ENCODE measurements at places on chromosomes 2 and 18.
A peak's percentile ranks its signal among the peaks of the same experiment; 100 is the strongest.

- peak; percentile 44 for DNase-seq
These were observed 127.5 kb downstream of the NCK2 start for GRCh38 chr2:105872142-105872728.

DNA sequence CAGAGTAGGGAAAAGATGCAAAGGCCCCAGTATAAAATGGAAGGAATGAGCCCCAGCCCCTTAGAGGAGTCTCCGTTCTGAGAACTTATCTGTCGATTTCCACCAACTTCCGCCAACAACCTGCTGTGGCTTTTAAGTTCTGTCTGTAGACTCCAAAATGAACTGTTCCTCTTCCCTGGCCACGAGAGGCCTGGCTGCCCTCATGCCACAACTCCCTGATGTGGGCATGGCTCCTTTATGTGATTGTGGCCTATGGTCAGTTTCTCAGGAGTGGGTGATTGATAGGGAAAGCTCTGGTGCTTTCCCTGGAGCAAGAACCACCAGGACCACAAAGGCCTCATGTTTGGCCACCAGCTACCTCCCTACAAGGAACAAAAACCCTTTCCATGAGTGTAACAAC lies 18.8 kb upstream of the CD207 start:
- DNase-seq: no peak

DNA sequence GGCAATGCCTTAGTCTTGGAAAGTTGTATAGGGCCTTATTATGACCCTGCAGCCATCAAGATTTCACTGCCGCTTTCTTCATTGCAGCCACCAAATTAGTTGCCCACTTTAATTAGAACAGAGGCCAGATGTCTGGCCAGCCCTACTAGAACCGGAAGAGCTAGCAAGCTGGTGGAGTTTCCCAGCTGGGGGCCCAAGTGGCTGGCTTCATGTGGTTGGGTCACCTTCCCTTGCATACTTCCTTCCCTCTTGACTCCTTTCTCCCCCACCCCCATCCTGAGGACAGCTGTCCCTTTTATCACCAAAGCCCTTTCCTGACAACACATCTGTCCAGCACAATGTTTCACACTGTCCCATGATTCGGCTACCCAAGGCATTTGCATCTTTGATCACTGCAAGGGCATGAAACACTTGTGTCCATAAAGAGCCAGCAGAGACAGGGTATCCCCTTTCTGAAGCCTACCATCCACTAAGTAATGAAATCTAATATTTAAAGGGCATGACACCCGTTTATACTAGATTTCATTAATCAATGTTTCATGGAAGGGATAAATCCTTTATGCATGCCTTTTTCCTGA lies 187.2 kb downstream of the BCL11A start:
- no peak for DNase-seq

DNA sequence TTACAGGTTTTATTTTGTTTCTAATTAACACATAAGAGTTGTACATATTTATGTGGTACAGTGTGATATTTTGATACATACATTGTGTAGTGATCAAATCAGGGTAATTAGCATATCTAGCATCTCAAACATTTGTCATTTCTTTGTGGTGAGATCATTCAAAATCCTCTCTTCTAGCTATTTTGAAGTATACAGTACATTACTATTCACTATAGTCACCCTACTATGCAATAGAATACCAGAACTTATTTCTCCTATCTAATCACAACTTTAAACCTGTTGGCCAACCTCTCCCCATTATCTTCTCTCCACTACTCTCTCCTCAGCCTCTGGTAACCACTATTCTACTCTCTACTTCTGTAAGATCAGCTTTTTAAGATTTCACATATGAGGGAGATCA lies 325.8 kb downstream of the CYP26B1 start:
- DNase-seq: no peak

- DNase-seq: no peak
These were observed 981 bp downstream of the ST8SIA3 start for GRCh38 chr18:57353137-57353939.

- DNase-seq: no peak
These were observed 23.9 kb upstream of the CAVIN2 start for GRCh38 chr2:191870744-191871143.

GRCh38 chr2:108244667-108245414 lies 5.1 kb downstream of the SULT1C3 start:
- no peak for DNase-seq

- DNase-seq: no peak
These were observed 137.9 kb downstream of the KLHL14 start for GRCh38 chr18:32634876-32635431.

DNA sequence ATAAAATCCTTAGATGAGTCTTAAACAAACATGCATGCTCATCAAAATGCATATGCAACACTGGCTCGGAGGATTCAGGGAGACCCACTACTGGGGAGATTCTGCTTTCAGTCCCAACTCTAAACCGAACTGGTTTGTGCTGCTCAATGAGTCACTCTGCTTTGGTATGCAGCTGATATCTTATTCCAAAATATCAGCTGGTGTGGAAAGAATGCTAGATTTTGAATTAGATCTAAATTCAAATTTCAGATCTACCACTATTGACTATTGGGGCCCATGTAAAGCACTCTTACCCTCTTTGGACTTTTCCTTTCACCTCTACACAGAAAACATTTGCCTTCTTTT lies 39.2 kb upstream of the TTN start:
- DNase-seq: no peak

- no peak for DNase-seq
These were observed 546 bp downstream of the CHPF start for GRCh38 chr2:219542931-219543595.

- no peak for DNase-seq
These were observed 470.9 kb downstream of the MBD2 start for GRCh38 chr18:53753601-53754000.

- DNase-seq: no peak
These were observed 159.8 kb downstream of the METTL4 start for GRCh38 chr18:2411381-2411960.

- DNase-seq: no peak
These were observed 401.2 kb upstream of the SOX11 start for GRCh38 chr2:5290900-5291546.

DNA sequence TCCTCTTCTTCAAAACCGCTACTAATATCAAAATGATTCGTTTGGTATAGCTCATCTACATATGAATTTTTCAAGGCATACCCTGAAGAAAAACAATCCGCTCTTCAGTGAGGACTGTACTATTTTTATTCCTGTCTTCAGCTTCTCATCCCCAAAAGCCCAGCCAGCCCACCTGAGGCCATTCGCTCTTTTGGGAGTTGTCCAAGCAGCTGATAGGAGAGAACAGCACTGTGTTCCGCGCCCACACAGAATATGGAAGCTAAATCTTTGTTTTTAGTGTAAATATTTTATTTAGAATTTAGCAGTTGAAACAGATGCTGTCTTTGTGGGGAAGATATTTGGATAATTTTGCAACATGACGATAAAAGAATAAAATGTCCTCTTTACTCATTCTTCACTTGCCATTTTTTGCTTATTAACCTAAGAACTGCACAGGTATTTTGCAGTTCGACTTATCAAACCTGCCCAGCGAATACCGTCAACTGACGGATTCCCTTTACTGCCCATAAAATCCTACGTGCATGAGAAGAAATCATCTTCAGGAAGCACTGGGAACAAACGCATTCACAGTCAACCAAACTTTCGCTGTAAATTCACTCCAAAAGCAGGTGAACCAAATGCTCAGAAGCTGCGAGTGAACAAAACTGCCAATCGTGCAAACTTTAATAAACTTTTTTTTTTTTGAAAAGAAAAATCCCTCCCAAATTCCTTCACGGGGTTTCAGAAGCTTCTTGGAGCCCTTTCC lies 3.4 kb downstream of the ZNF521 start:
- DNase-seq: no peak

GRCh38 chr18:23138471-23138870 lies 3.2 kb downstream of the CABLES1 start:
- no peak for DNase-seq

DNA sequence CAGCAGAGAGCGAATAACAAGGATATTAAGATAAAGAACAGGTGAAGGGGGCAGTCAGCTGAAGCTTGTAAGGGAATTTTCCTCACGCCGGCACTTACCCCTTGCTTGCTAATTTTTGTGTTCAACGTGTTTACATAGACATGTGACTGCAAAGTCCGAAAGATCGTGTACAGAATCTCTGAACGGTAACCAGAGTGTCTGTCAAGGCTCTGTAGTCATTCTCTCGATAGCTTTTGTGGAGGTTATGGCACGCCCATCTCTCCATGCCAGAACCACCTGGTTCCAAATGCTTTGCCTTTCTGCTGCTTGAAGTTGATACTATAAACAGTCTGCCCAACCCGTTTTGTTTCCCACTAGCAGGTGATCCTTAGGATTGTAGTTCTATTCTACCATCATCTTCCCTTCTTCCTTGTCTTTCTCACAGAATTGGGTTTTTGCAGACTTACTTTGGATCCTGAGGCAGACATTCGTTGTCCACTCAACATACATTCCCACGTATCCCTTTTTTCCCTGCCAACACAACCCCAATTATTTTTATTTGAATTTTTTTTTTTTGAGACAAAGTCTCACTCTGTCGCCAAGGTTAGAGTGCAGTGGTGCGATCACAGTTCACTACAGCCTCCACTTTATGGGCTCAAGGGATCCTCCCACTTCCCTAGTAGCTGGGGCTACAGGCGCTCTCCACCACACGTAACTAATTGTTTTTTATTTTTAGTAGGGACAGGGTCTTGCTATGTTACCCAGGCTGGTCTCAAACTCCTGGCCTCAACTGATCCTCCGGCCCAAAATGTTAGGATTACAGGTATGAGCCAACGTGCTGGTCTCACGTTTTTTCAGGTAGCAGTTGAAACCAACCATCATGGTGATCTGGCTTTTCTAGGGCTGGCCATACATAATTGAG lies 1.3 kb upstream of the USP34 start:
- peak; percentile 24 for DNase-seq

DNA sequence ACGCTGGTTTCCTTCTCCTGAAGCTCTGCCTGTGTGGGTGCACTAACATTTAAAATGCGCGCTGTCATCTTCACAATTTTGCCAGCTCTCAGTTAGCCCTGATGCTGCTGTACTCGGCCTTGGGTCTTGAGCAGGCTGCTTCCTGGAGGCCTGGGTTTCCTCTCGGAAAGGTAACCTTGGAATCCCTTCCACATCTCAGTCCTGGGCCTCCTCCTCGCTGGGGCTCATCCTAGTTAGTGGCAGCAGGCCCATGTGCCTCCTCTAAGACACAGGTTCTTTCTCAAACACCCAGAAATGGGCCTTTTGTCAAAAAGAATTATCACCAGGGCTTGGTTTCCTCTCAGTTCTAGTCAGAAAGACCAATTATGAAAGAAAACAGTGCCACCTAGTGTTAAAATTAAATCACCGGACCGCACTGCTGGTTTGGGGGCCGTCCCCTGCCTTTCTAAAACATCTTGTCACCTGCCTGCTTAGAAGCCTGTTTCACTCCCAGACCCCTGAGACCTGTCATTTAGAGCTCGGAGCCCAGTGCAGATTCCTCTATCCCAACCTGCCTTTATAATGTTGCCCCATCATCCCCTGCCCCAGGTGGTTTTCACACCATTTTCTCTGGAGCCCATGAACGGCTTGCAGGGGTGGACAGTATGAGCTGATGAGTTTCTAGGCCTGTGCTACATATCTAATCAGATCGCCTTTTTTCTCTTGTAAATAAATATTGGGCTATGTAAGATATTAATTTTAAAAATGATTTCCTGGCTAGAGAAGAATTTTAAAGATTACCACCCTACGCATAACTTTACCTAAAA lies 42.4 kb downstream of the HK2 start:
- peak; percentile 56 for DNase-seq

GRCh38 chr18:40215979-40216378 lies 1739.1 kb upstream of the PIK3C3 start:
- no peak for DNase-seq

- no peak for DNase-seq
These were observed 91.8 kb downstream of the LOXHD1 start for GRCh38 chr18:46565256-46565655.

GRCh38 chr2:26873286-26873983 lies 25.5 kb downstream of the DPYSL5 start:
- DNase-seq: no peak

DNA sequence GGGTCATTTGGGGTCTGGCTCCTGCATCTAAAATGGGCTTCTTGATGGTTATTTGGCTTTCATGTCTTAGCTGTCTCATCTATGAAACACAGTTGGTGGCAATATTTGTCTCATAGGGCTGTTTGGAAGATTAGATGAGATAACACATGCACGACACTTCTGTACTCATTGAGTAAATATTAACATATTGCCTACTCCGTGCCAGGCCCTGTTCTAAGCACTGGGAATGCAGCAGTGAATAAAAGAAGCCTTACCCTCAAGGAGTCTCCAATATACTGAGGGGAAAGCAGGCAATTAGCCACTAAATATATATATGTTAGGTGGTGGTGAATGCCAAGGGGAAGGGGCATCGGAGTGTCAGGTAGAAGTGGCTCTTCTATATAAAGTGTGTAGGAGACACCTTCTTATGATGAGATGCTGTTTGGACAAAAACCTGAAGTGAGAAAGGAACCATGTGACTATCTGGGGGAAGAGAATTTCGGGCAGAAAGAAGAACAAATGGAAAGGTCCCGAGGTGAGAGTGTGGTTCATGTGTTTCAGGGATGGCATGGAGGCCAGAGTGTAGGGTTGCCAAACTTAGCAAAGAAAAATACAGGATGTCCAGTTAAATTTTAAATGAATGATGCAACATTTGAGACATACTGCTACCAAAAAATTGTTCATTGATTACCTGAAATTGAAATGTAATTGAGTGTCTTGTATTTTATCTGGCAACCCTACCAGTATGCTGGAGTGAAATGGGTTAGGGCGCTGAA lies 11.8 kb downstream of the SLC3A1 start:
- DNase-seq: no peak

- DNase-seq: no peak
These were observed 11.7 kb upstream of the MYO1B start for GRCh38 chr2:191233533-191233932.

- DNase-seq: no peak
These were observed 31.9 kb upstream of the SLC25A52 start for GRCh38 chr18:31792580-31792911.

DNA sequence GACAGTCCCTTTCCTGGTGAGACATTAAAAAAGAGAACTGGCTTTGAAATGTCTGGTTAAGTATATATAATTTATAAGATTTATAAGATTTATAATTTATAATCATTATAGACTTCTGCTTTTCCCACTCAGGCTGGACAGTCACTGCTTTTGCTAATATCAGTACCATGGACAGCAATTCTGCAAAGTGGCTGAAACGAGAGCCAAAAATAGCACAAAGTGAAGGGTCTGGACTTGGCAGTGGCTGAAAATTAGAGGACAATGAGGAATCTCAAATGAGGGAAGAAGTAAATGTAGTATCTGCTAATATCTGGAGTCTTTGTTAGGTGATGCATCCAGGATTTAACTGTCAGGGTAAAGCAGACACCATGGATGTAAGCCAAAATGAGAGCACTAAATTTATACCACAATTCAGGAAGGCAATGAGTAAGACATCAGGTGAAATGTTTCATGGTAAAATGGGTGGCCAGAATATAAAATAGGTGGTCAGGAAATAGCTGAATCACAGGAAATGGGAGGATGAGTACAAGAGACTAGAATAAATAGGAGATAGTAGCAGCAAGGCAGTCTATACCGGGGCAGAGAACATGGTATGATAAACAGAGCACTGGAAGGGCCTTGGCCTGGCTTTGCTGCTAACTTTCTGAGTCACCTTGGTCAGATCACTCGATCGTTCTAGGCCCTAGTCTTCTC lies 39.6 kb upstream of the BOD1L2 start:
- DNase-seq: no peak
